Cortex of kidney (tissue), 1 donor: ENCODE measurements at places on chromosomes 12 and 14.

DNA sequence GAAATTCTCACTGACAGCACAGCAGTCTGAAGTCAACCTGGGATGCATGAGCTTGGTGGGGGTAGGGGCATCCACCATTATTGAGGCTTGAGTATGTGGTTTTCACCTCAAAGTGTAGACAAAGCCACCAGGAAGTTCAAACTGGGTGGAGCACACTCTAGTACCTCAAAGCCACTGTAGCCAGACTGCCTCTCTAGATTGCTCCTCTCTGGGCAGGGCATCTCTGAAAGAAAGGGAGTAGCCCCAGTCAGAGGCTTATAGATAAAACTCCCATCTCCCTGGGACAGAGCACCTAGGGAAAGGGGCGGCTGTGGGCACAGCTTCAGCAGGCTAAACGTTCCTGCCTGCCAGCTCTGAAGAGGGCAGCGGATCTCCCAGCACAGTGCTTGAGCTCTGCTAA lies 143.0 kb downstream of the KITLG start:
- no peak for DNase-seq

DNA sequence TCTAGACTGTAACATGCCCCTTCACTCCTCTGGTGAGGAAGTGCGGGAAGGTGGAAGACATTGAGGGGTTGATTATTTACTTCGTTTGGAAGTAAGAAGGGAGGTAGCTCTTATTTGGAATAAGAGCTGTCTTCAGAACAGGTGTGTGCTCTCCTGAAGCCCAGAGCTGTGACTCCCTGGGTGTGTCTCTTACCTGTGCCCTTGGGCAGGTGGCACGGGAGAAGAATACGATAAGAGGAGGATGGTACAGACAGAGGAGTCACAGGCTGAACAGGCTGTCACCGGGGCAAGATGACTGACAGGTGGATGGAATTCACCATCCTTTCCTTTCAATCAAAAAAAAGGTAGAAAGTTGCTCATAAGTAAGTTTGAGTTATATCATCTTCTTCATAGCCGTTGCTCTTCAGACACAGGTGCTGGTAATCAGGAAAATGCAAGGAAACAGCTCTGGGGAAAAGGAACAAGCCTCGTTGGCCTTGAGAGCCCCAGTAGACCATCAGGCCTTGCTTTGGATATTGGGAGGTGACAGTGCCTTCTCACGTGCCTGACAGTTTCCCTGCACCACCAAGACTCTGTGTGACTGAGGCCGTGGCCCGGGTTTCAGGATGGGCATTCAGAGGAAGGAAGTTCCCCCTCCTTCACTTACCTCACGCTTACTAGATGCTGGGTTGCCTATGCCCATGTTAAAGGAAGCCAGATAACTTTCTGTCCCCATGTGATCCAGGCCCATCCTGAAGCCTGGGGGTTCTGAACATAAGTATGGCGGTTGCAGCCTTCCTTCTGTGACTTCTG lies 120.4 kb downstream of the ETV6 start:
- DNase-seq: no peak

DNA sequence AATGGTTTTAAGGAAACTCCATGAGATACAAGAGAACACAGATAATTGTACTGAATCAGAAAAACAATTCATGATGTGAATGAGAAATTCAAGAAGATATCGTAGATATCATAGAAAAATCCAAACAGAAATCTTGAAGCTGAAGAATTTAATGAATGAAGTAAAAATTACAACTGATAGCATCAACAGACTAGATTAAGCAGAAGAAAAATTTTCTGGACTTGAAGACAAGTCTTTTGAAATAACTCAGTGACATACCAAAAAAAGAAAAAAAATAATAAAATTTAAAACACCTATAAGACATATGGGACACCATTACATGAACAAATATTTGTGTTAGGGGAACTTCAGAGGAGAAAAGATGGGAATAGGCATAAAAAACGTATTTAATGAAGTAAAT lies 122.8 kb upstream of the SYT10 start:
- DNase-seq: no peak

DNA sequence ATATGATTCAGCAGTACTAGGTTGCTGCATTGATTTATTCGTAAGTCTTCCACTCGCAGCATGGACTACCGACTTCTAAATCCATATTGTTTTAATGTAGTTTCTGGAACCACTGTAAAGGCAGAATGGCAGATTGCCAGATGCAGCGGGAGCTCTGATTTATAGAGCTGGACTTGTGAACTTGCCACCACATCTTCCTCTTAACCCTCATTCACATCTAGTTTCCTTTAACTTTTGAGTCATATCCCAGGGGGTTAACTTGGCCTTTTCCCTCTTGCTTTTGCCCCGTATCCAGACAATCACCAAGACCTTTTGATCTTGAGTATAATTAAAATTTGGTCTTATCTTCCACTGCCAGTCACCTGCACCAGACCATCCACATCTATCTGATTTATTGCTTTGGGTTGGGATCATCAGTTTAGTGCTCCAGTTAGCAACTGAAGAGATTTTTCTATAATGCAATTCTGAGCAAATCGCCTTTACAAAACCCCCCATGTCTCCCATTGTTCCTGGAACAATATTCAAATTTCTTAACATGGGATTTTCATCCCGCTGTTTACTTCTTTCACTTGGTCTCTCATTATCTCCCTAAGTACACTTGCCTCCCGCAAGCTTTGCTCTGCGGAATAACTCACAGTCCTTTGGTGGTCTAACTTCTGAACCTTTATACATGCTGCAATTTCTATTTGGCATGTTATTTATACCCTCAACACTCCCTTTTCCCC lies 130.5 kb downstream of the ACSS3 start:
- no peak for DNase-seq

- no peak for DNase-seq
Measured at GRCh38 chr12:23253191-23253590, 628.2 kb downstream of the ETNK1 start.

DNA sequence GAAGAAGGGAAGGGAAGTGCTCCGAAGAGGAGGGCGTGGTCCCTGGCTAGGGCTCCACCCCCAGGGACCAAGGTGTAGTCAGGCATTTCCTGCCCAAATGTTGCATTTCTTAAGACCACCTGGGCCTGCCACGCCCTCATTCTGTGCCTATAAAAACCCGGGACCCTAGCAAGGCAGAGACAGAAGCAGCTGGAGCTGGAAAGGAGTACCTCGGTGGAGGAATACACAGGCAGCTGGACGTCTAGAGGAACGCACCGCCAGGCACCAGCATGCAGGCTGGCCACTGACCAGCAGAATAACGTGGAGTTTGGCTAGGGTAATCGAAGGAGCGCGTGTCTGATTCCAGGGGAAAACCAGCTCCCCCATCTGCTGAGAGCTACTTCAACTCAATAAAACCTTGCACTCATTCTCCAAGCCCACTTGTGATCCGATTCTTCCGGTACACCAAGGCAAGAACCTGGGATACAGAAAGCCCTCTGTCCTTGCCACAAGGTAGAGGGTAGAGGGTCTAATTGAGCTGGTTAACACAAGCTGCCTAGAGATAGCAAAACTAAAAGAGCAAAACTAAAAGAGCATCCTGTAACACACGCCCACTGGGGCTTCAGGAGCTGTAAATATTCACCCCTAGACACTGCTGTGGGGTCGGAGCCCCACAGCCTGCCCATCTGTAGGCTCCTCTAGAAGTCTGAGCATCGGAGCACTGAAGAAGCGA lies 21.0 kb downstream of the CFL2 start:
- DNase-seq: no peak

DNA sequence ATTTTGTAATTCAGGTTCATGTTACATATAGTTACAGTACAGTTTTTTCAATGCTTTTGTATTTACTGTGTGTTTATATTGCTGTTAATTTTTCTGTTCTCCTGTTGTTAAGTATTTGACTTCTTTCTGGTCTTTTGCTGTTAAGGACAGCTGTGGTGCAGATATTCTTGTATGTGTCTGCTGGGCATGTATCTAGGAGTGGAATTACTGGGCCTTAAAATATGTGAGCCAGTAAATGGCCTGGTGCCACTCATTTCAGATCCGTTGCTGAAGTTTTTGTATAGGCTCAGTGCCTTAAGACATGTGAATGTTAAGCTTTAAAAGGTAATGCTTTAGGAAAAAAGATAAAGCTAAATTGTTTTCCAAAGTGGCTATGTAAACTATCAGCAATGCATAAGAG lies 87.3 kb downstream of the TTLL5 start:
- DNase-seq: no peak

GRCh38 chr12:49015196-49015595 lies 3.4 kb downstream of the PRKAG1 start:
- no peak for DNase-seq

GRCh38 chr12:132360906-132361777 lies 31.8 kb upstream of the GALNT9 start:
- DNase-seq: no peak

- no peak for DNase-seq
Measured at GRCh38 chr12:116717466-116718437, 20.1 kb downstream of the SPRING1 start.

GRCh38 chr12:94731733-94732360 lies 81.5 kb upstream of the TMCC3 start:
- no peak for DNase-seq

DNA sequence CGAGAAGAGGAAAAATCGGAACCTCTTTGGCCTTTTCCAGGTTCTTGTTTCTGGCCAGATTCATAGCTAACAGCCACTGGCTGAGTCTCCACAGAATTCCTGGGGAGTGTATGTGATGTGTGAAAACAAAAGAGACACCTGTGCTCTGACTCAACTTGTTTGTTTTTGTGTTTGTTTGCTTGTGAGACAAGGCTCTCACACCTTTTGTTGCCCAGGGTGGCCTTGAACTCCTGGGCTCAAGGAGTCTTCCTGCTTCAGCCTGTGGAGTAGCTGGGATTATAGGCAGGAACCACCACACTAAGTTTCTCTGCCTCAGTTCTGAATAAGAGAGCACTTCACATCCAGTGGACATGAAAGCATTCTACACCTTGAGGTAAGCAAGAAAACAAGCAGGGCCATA lies 22.7 kb downstream of the MFAP5 start:
- DNase-seq: no peak

- no peak for DNase-seq
Measured at GRCh38 chr14:34453226-34453625, 8.8 kb downstream of the SPTSSA start.

DNA sequence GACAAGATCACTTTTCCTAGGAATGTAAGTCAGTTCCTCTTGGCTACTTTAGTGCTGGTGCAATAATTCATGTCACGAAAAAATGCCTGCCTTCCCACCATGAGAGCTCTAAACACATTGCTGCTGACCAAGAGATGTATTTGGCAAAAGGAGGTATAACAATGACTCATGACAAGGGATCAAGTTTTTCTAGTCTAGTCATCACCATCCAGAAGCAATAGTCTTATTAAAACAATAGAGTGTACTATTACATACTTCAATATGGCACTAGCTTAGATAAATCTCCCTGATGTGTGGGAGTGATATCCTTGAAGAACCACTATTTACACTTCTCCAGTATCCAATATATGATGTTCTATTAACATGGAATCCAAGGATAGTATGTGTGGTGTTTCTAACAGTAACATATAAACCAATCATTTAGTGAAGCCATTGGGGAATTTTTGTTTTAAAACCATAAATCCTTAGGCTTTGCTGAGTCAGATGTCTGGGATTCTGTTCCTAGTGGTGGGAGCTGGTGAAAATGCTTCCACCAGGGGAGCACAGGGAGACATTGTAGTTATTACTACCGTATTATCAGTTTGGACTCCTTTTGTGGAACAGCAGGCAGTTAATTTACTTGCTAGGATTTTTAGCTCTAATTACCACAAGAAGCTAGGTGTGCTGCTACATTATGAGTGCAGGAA lies 1387.5 kb downstream of the LRFN5 start:
- DNase-seq: no peak

DNA sequence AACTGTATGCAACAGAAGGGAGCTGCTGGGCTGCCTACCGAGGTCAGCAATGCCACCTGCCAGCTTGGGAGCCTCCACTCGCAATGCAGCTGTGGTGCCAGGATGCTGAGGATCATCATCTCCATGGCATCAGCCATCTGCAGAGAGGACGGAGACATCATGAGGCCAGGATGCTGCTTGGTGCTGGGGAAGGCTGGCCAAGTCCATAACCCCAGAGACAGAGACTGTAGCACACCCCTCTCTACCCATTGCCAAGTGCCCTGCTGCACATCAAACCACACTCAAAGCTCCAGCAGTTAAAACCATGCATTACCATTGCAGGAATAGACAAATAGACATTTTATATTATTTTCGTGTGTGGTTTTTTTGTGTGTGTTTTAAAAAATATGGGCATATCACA lies 43.5 kb downstream of the SVOP start:
- no peak for DNase-seq

DNA sequence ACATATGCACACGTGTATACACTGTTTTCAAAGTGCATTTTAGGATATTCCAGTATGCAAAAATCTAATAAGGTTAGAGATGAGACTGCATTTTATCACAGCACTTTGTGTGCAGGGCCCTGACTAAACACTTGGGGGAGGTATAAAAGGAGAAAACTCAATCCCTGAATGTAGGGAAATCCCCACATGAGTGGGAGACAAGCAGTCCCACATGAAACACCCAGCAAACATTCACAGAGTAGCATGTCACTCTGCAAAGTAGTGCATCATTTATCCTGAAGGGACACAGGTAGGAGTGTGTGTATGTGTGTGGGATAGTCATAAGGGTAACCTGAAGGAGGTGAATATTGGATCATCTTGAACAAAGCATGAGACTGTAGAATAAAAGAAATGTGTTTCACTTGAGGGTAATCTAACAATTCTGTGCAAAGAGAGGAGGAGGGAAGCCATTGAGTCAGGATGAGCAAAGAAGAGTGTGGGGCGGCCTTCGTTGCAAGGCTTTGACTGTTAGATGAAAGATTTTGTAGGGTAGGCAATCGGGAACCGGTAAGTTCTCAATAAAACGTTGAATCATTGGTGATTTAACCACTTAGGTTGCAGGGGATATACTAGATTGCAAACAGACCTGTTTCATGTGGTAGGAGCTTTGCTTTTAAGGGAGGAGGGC lies 2.9 kb downstream of the PRPF40B start:
- DNase-seq: no peak

GRCh38 chr12:70052476-70052875 lies 190.8 kb upstream of the CNOT2 start:
- no peak for DNase-seq

DNA sequence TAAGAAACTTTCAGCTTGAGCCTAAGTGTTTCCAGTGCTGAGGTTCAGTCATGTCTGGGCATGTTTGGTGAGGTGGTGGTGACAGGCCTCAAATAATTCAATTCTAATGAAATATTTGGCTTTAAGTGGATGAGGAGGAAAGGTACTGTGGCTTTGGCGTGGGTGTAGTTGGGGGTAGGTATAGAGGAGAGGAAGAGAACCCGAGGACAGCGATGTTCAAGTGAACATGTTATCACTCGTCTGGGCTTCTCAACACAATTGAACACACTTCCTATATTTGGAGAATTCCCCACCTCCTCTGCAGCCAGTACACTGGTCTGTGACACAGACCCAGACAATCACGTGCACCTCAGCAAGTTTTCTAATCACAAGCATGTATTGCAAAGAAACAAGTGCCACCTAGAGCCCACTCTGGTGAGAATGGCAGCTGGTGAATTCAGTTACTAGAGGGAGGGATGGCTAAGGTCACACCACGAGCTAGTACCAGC lies 53.0 kb downstream of the IFNG-AS1 start:
- DNase-seq: no peak
